Inflammatory macrophage treated with lipopolysaccharide for 1 hour (primary cell): ENCODE measurements at places on chromosomes 3 and 15.
A peak's percentile ranks its signal among the peaks of the same experiment; 100 is the strongest.

DNA sequence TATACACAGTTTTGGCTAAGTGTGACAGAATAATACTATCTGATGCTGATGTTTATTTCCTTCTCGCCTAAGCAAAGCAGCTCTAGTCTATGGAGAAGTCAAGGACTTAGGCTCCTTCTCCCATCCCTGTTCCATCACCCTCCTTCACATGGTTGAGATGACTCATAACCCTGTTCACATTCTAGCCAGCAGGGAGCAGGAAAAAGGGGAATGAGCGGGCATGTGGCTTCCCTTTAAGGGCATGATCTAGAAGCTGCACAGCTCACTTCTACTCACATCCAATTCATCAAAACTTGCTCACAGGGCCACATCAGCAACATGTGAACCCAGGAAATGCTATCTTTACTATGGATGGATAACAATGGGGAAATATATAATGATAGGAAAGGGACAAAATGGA, 40.9 kb downstream of the CBLB start:
- peak; percentile 84 for DNase-seq

DNA sequence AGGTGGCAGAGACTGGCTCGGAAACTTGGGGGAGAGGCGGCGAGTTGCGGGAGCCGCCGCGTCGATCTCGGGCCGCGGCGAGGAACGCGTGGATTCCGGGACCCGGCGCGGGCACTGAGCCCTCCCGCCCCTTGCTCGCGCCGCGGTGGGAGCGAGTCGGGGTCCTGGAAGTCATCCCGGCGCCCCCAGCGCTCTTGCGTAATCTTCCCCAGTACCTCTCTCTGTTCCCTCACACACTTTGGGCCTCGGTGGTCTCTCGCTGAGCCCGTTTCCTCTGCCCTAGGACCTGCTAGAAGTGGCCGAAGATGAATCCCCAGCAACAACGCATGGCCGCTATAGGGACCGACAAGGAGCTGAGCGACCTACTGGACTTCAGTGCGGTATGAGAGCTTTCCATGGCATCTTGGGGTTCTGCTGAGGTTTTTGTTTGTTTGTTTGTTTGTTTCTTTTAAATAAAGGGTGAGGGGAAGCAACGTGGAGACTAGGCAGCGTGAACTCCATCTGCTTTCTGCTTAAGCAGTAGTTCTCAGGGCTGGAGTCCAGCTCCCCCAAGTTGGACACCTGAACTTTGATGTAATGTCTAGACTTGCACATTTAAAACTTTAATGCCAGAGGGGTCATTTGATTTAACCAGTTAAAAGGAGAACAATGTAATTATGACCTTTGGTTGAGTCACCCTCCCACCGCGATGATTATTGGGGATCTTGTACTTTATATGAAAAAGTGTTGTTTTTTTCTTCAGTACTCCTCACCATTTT, 1.3 kb downstream of the TCF12 start:
- peak; percentile 18 for DNase-seq

DNA sequence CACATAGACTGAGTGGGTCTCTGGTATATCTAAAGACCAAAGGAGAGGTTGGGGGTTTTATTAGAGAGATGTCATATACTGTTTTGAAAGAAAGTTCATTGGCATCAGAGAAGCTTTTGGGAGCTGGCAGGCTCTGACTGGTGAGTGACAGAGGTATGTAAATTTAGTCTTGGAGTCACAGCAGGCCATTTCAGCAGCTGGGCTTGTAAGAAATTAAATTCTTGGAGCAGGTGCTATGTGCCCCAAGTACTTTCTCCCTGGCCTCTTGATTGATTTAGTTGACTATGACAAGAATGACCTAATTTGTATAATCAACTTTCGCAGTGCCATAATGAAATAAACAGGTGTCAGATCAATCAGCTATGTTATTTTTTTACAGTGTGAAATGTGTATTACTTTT, 47.8 kb upstream of the CDAN1 start:
- DNase-seq, result no peak

- no peak for DNase-seq
Observed at GRCh38 chr15:91329914-91330313, 229.9 kb downstream of the SV2B start.

- DNase-seq, result no peak
Observed at GRCh38 chr3:162610261-162610660, 1113.7 kb downstream of the OTOL1 start.

- DNase-seq, result no peak
Observed at GRCh38 chr3:128492671-128493569, at the start of gene GATA2. Gene GATA2, minus strand, starts transcription at chr3:128493201. Its CDS starts 6,170 bp downstream, at chr3:128487031.

GRCh38 chr3:122928396-122929187, 99.0 kb downstream of the SEMA5B start:
- no peak for DNase-seq

DNA sequence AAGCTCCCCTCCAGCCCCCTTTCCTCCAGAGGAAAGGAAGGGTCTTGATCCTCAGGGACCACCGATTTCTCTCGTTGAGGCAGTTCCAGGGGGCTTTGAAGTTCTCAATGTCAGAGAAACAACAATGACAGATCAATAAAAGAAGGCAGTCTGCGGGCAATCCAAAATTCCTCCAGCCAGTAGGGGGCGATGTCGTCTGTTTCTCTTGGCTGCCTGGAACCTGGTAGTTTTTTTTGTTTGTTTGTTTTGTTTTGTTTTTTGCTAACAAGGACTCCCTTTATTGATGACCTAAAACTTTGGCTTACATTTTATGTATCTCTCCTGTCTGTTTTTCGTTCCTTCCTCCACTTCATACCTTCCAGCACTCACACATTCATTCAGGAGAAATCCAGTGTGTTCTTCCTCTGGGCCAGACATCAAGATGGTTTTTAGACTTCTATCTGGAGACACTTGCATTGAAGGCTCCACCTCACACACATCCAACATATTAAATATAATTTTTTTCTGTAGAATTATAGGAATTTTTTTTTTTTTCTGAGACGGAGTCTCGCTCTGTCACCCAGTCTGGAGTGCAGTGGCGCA, 276.6 kb downstream of the RPLP1 start:
- peak; percentile 80 for DNase-seq

DNA sequence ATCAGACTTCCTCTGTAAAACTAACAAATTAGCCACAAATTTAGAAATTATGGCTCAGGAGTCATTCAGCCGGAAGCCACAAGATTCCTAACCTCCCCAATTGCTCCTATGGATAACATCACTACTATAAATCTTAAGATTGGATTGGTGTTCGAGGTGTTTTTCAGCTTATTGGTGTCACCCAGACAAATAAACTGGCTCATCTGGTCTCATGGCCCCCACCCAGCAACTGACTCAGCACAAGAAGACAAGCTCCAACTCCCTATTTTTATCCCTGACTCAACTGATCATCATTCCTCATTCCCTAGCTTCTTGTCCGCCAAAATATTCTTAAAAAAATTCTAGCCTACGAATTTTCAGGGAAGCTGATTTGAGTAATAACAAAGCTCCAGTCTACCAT, 135.1 kb upstream of the STRIT1 start:
- no peak for DNase-seq

- peak; percentile 4 for DNase-seq
Observed at GRCh38 chr3:66499881-66500575, 794 bp downstream of the LRIG1 start.

GRCh38 chr3:14145670-14146380, 21.0 kb downstream of the TMEM43 start:
- DNase-seq, result no peak

DNA sequence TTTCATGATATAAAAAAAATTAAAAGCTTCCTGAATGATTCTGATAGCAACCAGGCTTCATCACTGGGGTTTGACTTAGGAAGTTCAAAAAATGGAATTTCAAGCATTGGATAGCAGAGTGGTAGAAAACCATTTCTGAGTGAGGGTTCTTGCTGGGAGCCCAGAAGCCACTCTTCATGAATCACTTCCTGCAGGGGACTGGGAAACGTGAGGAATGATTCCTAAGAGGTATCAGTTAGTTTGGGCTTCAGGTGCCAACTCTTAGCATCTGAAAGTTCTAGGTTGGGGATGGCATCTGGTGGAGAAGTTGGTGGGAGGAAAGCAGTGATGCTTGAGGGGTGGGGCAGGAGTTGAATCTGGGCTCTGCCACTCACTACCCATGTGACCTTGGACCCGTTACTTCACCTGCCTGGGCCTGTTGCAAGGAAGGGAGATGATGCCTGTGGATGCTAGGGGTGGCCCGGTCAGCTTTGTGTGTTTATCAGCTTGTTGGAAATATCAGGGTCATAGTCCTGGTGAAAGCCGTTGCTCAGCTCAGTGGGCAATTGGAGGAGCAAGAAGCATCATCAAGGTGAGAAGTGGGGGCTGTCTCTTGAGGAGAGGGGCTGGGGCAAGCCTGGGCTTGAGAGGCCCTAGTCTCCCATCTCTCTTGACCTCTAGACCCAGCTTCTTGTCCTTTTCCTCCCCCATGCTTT, 37.0 kb upstream of the TNFAIP8L3 start:
- no peak for DNase-seq
